Muscle of leg (tissue), 16 donors: ENCODE measurements at places on chromosomes 6 and 20. TPM values are rescaled to one million over a fixed set of nuclear protein-coding genes. Genes with fewer than 3 reads are reported as not detected.
A peak's percentile ranks its signal among the peaks of the same experiment; 100 is the strongest.

DNA sequence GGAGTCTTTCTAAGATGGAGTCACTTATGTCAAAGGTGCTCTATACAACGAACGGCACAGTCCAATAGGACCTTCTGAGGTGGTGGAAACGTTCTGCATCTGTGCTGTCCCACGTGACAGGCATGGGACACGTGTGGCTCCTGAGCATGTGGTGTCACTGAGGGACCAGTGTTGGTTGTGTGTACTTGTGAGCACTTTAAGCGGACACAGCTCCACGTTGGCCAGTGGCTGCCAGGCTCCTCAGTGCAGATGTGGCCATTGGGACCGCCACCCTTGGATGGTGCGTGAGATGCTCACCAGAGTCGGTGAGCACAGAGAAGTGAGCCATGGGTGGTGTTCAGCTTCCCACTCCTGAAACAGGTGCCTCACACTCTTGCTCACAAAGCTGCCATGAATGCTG, 110.0 kb downstream of the SYNDIG1 start:
- DNase-seq = no peak
- no peak overlapping the region for H3K27ac ChIP-seq
- no peak overlapping the region for H3K4me3 ChIP-seq

- H3K27ac ChIP-seq = peak overlapping the region; percentile 29
- peaks cover 92% of the 10 kb centered on the region for H3K36me3 ChIP-seq
Observed at GRCh38 chr6:35082046-35082732, 59.0 kb downstream of the TCP11 start.

GRCh38 chr6:165611294-165611693, 51.7 kb downstream of the PDE10A start:
- H3K4me3 ChIP-seq = no peak overlapping the region
- no peaks in the 10 kb centered on the region for H3K4me1 ChIP-seq
- no peaks in the 10 kb centered on the region for H3K36me3 ChIP-seq
- no peak for DNase-seq

- H3K4me1 ChIP-seq = peaks cover 4% of the 10 kb centered on the region
- no peak overlapping the region for H3K4me3 ChIP-seq
- no peak for DNase-seq
- no peaks in the 10 kb centered on the region for H3K36me3 ChIP-seq
- peaks cover 3% of the 10 kb centered on the region for H3K27me3 ChIP-seq
- no peak overlapping the region for H3K27ac ChIP-seq
Observed at GRCh38 chr6:18269253-18269652, 4.9 kb upstream of the DEK start.

DNA sequence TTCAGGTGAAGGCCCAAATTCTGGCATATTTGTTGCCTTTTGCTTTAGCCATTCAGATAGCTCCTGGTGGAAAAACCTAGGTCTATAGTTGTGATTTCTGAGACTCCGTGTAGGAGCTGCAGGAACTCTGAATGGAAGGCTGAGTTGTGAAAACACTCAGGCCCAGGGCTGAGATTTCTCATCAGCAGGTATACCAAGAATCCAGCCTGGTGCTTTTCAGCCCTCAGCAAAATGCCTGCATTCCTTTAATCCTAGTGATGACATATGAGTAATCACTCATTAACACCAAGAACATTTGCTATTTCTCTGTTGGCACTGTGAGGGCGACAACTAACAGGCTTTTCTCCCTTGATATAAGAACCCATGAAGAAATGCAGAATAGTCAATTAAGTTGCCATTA, 546.1 kb upstream of the MAN1A1 start:
- no peak for DNase-seq
- H3K4me1 ChIP-seq = no peaks in the 10 kb centered on the region
- no peak overlapping the region for H3K4me3 ChIP-seq
- H3K27ac ChIP-seq = no peak overlapping the region
- no peaks in the 10 kb centered on the region for H3K27me3 ChIP-seq
- H3K36me3 ChIP-seq = no peaks in the 10 kb centered on the region

DAAM2 gene
- total RNA-seq = 25.8 TPM

ZNF831 gene
- total RNA-seq = 0.18 TPM

TRIM39 gene
- 7.4 TPM for total RNA-seq

TCP11 gene
- total RNA-seq = 0.44 TPM
